ENCODE measurements at places on chromosomes 2 and 18.
A peak's percentile ranks its signal among the peaks of the same experiment; 100 is the strongest.

GRCh38 chr2:197130318-197130717 lies 180.3 kb downstream of the ANKRD44 start:
- no peak for DNase-seq

DNA sequence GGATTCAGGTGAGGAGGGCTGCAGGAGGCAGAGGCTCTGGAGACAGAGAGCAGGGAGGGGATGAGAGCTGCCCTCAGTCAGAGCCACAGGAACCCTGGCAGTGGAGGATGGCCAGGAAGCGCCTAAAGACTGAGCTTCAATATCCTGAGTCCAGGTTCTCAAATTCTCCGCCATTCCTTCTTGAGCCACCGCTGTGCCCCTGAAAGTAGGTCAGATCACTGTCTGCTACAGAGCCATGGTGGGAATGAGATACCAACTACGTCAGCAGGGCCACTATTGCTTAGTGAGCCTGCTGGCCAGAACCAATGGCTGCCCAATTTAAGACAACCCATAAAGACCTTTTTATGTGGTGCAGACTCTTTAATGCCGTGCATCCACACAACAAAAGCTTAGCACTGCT lies 155.5 kb downstream of the CTIF start:
- DNase-seq: no peak

DNA sequence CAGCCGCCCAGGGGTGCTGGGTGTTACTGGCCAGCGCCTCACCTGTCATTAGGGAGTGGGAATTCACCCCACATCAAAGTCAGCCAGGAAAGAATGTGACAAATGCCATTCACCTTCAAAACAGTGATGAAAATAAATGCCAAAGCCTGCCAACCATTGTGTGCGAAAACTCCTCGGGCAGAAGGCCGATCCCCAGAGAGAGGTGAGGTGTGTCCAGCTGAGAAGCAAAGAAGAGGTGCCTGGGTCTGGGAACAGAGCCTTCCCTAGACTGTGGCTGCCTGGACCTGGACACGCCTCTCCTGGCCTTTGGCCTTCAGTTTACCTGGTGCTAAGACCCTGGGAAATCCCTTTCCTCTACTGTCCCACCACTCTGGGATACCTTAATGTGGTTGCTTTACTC lies 142.7 kb downstream of the CYP26B1 start:
- no peak for DNase-seq

GRCh38 chr2:178241844-178242551 lies 47.7 kb downstream of the OSBPL6 start:
- peak; percentile 12 for DNase-seq

DNA sequence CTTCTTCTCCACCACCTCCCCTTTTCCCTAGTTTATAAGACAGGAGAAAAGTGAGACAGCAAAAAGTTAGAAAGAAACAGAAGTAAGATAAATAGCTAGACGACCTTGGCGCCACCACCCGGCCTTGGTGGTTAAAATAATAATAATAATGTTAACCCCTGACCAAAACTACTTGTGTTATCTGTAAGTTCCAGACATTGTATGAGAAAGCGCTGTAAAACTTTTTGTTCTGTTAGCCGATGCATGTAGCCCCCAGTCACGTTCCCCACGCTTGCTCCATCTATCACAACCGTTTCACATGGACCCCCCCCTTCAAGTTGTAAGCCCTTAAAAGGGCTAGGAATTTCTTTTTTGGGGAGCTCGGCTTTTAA lies 1.5 kb upstream of the BUB1 start:
- DNase-seq: no peak

GRCh38 chr2:240231838-240232244 lies 91.4 kb upstream of the OTOS start:
- no peak for DNase-seq

DNA sequence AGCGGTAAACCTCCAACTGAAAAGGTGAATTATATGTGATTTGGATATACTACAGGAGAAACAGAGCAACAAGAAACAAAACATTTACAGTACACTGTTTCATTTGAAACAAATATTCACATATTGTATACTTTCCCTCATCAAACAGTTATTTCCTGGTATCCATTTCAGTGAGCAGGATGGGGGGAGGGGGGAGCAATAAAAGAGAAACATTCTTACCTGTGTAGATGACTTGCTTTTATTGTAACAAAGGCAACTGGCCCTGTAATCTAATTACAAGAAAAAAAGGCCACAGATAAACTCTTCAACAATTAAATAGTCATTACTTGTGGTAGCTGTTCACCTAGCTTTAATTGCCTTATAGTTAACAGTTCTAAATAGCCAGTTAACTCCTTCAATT lies 3.9 kb upstream of the PPP1CB start:
- DNase-seq: no peak

- no peak for DNase-seq
Measured at GRCh38 chr2:200336980-200337615, 30.6 kb downstream of the SPATS2L start.

- DNase-seq: no peak
Measured at GRCh38 chr18:75244351-75245313, 34.0 kb downstream of the TSHZ1 start.

DNA sequence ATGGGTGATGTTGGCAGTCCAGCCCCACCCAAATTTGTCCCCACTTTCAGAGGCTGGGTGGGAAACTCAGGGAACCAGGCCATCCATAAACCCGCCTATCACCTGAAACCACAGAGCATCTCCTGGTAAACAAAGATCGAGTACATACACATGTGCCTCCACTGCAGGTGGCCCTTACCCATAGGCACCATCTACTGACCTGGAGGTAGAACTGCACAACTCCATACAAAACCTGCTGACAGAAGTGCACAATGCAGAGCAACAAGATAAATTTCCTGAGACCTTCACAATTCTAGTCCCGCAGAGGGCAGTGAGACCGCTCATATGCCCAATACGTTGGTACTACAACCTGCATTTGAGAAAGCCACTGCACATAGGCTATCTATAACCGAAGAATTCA lies 856.3 kb downstream of the SUCLG1 start:
- no peak for DNase-seq

- no peak for DNase-seq
Measured at GRCh38 chr2:11625671-11626070, 44.3 kb downstream of the NTSR2 start.

DNA sequence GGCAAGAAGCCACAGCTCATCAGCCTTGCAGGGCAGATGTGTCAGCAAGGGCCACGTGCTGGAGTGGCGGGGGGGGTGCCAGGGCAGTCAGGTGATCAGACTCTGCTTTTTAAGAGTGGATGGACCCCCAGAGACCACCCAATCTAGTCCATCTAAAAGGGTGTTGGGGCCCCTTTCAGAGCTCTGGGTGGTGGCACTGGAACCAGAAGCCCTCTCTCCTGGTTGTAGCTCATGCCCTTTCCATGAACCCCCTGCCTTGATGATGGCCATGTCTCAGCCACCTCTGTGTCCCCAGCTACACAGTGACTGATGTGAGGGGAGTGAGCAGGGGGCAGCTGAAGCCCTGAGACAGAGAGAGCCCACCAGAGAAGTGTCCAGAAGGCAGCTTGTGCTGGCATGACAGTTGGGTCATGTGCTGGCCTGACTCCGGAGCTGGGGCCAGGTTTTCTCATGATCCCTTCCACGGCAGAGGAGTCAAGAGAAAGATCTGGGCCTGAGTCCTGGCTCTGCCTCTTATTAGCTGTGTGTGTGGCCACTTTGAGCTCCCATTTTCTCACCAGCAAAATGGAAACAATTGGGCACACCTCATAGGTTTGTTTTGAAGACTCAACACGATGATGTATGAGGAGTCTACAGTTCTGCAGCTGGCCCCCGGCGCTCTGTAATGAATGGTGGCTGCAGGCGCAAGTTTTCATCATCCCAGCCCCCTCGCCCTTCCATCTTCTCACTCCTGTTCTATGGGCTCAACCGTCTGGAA lies 195.7 kb downstream of the ZFP36L2 start:
- DNase-seq: no peak

GRCh38 chr18:68667121-68667520 lies 47.8 kb downstream of the TMX3 start:
- no peak for DNase-seq

- DNase-seq: peak; percentile 71
Measured at GRCh38 chr18:26863122-26863879, 2.2 kb downstream of the AQP4 start.

DNA sequence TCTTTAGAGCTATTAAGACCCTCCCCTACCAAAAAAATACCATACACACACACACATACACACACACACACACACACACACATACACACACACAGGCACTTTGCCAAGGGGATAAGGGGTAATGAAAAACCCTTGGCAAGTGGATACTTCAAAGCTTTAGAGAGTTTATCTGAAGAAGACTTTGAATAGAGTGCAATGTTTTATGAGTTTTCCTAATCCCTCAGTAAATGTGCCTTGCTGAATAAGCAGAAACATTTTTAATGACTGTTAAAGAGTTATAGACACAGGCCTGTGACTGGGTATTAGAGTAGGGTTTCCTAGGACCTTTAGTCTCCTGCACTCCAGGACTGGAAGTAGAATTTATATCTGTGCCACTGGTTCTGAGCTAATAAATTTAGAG lies 75.5 kb upstream of the CTAGE1 start:
- no peak for DNase-seq

- no peak for DNase-seq
Measured at GRCh38 chr2:18153741-18154140, 275.3 kb downstream of the KCNS3 start.

GRCh38 chr2:145597006-145597405 lies 1077.1 kb upstream of the ZEB2 start:
- no peak for DNase-seq

DNA sequence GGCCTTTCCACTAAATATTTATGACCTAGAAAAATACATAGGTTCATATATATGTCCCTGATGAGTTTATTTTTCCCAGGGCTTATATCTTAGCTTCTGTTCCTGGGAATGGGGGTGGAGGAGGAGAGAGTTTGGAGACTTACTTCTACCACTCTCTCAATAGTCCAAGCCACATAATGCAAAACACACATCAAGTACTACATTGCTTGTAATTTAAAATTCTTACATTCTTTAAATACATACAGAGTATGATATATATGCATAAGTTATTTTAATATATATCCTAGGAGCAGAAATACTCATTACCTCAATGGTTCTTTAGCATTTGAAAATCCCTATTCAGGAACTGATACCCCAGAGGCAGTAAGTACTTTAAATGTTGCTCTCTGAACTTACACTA lies 73.2 kb upstream of the MYL1 start:
- no peak for DNase-seq

DNA sequence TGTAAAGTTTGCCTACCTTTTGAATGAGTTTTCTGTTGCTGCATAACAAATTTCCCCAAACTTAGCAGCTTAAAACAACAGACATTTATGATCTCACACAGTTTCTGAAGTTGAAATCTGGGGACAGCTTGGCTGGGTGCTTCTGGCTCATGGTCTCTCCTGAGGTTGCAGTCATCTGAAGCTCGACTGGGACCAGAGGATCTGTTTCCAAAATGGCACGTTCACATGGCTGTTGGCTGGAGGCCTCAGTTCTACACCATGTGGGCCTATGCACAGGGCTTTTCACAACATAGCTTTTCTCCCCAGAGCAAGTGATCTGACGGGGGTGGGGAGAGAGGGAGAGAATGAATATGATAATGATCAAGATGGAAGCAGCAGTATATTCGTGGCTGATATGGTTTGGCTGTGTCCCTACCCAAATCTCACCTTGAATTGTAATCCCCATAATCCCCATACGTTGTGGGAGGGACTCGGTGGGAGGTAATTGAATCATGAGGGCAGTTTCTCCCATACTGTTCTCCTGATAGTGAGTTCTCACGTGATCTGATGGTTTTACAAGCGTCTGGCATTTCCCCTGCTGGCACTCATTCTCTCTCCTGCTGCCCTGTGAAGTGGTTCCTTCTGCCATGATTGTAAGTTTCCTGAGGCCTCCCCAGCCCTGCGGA lies 3.5 kb downstream of the RALB start:
- no peak for DNase-seq

GRCh38 chr2:145091967-145092366 lies 572.0 kb upstream of the ZEB2 start:
- DNase-seq: no peak

GRCh38 chr2:172600557-172601008 lies 44.7 kb downstream of the PDK1 start:
- DNase-seq: no peak

GRCh38 chr2:235432741-235433520 lies 60.9 kb upstream of the AGAP1 start:
- no peak for DNase-seq

DNA sequence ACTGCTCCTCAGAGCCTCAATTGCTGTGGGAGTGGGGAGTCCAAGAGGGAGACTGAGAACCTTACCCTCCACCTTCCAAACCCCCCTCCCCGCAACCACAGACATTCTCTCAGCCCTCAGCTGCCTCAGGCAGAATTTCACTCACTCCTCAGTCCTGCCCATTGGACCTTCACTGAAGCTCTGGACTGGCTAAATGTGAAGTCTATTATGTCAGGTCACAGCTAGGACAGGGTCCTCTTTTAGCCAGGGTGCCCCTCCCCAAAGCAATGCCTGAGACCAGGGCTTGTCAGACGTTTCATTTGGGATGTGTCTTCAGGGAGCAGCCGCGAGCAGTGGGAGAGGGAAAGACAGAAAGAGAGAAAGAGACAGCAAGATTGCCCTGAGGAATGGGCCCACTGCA lies 199.3 kb upstream of the CCDC68 start:
- no peak for DNase-seq

- no peak for DNase-seq
Measured at GRCh38 chr2:9912468-9912867, 39.0 kb upstream of the GRHL1 start.

DNA sequence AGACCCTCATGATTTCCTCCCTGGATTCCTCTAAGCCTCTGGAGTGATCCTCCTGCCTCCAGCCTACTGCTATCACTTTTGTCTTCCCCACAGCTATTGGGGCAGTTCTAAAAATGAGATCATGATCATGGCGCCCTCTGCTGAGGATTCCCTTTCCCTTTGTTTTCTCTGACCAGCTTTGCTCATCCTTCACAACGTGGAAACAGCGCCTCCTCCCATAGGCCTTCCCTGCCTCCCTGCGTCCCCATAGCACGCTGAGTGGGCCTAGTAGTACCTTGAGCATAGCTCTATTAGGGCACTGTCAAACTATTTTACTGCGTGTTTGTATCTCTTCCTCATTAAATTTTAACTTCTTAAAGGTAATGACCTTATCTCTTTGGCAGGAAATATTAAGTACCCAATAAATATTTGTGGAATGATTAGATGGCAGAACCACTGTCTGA lies 207.0 kb upstream of the FANCL start:
- peak; percentile 72 for DNase-seq

- no peak for DNase-seq
Measured at GRCh38 chr18:61546590-61546989, 213.4 kb downstream of the CDH20 start.

GRCh38 chr2:175855236-175855635 lies 146.8 kb downstream of the LNPK start:
- DNase-seq: no peak

DNA sequence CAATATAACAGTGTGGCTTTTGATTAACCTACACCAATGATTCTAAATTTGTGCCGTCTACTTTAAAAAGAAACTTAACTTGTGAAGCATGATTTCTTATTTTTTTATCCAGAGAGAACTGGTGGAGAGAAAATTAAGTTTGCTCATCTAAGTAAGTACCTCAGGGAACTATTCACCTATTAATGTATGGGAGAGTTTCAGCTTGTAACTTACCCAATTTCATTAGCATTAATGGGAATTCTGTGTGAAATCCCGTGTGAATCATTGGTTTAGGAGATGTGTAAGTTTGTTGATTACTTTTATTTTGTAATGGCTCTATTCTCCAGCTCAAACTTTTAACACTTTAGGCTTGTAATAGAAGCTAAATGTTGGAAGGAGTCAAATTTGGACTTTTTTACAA lies 1061.5 kb downstream of the TDRD15 start:
- no peak for DNase-seq

GRCh38 chr2:105775809-105776559 lies 31.3 kb downstream of the NCK2 start:
- no peak for DNase-seq

GRCh38 chr18:31500051-31500688 lies 2.2 kb downstream of the DSG2 start:
- peak; percentile 18 for DNase-seq
